KG1 (cell line): ENCODE measurements at places on chromosomes 16 and 17.

- DNase-seq, result no peak
Observed at GRCh38 chr16:46765050-46765449, 16.9 kb upstream of the MYLK3 start.

GRCh38 chr17:56176091-56176490, 22.8 kb downstream of the ANKFN1 start:
- no peak for DNase-seq

DNA sequence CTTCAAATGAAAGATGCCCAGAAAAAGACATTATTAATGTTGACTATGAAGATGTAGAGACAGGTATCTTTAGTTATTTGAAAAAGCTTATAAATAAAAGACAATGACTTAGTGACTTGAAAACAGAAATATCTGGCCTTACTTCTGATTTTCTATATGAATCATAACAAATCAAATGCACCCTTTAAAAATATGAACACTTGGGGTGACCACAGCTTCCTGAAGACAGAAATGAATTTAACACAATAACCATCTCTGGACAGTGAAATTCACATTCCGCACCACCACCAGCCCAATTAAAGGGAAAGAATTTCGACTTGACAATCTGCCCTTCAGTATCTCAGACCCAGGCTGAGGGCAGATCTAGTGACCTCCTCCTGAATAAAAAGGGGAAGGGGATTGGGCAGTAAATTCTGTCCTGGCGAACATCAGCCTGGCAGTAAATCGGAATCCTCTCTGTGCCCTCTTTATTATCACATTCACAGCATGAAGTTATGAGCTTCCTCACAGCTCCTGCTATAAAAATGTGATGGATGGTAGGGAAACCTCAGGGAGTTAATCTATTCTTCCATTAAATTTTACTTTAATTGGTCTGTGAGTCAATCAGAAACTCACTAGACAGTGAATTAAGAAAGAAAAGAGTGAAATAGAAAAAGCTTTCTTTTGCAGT, 131.5 kb downstream of the SNX11 start:
- no peak for DNase-seq

GRCh38 chr16:10992112-10992511, 47.7 kb downstream of the CLEC16A start:
- no peak for DNase-seq

GRCh38 chr16:76653390-76654026, 376.3 kb downstream of the CNTNAP4 start:
- DNase-seq, result peak; percentile 7

DNA sequence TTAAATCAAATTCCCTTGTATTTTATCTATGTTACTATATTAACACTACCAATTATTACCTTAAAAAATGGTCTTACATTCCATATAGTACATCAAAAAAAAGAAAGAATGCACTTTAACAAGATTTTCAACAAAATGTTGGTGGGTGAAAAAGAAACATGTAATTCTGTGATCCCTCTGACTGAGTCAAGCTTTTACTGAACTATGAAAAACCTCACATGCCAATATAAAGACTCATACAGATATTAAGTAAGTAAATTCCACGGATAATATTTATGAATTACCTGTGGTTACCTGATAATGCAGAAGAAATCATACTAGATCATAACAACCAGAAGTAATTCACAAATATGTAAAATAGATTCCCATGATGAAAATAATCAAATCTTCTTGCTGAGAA, 12.4 kb downstream of the COIL start:
- DNase-seq, result no peak

GRCh38 chr16:54282928-54283724, 3.5 kb downstream of the IRX3 start:
- DNase-seq, result no peak

GRCh38 chr16:87463722-87464690, 28.8 kb downstream of the ZCCHC14 start:
- peak; percentile 5 for DNase-seq

- no peak for DNase-seq
Observed at GRCh38 chr16:81201267-81201666, 37.2 kb upstream of the BCO1 start.
